ENCODE measurements at places on chromosomes 3 and 15.
A peak's percentile ranks its signal among the peaks of the same experiment; 100 is the strongest.

DNA sequence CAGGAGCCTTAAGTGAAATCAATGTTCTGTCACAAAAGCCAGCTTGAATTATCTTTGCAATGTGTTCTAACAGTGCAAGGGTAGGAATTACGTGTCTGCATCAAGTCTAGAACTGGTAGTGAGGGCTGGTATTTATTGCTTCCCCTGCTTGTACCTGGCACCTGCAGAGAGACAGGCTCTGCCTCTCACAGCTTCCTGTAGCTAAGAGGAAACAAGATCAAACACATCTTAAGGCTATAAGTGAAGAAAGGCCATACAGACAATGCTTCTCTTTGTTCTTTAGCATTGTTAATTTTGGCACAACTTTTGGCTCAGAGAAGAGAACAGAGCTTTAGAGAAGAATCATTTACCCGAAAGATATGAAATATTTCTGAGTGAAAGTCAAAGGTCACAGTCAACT is 479.9 kb downstream of the GRM7 start:
- no peak for DNase-seq

GRCh38 chr3:141493184-141493583 is 6.4 kb downstream of the RASA2 start:
- no peak for DNase-seq

DNA sequence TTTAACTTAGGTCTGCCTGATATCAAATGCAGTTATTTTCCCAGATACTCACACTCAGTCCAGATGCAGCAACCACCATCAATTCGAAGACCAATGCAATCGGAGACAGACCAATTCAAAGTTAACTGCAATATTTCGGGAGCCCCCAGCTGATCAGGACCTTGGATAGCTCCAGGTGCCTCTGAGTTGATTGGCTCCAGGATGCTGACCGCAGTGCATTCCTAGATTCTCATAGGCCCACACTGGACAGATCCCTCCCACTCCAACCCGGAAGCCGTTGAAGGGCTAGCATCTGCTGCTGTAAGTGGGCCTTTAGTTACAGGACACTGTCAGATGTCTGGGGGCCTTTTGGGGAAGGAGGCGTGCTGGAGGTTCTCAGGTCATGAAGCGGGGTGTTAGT is 89.5 kb upstream of the ATP2B2 start:
- no peak for DNase-seq

- DNase-seq, result no peak
Observed at GRCh38 chr15:37097144-37097919, 3.0 kb downstream of the MEIS2 start.

- no peak for DNase-seq
Observed at GRCh38 chr15:52290329-52290728, 5.3 kb downstream of the MYO5C start.

DNA sequence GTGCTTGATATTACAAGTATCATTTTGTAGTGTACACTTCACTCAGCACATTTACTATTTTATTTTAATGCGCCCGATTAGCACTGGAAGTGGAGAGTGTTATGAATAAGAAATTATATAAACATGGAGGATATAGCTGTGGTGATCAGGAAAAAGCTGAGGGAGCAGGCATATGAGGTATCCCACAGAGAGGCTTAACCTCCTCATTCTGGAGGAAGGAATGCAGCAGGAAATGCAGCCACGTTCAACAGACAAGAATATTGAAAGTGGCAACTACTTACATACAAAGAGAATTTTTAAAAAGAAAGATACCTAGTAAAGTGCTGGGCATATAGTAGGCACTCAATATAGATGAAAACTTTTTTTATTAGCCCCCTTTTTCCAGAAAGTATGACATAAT is 166.0 kb upstream of the SATB1 start:
- no peak for DNase-seq

GRCh38 chr3:68953816-68954444 is 21.6 kb upstream of the TAFA4 start:
- DNase-seq, result no peak

GRCh38 chr15:30992249-30992864 is 929 bp upstream of the MTMR10 start:
- no peak for DNase-seq

DNA sequence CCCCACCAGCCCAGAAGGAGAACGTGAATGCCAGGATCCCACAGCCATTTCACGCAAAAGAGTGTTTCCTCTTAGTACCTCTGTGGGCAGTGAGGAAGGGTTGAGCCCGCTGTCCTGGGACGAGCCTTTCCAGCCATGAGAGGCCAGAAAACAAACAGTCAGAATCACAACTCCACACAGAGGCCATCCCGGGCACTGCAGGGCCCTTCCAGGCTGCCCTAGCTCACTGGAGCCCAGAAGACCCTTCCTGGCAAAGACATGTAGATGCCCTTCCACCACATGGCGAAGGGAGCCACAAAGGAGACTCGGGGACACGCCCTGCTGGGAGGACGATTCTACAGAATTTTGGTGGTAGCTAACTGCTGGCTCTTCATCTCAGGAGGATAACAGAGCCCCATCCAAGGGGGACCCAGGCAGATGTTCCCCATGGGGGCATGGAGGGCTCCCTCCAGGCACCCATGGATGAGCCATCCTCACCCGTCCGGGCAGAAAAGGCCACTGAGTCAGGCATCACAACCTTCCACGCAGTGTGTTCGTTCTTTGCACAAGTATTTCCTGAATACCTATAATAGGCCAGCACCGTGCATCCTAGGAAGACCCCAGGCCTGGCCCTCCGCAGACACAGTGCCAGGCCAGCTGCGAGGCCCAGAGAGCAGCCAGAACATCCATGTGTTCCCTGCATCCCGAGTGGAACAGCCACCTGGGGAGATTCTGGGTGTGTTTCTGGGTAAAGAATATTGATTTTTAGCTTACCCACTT is 47.2 kb downstream of the SLC12A8 start:
- DNase-seq, result no peak

DNA sequence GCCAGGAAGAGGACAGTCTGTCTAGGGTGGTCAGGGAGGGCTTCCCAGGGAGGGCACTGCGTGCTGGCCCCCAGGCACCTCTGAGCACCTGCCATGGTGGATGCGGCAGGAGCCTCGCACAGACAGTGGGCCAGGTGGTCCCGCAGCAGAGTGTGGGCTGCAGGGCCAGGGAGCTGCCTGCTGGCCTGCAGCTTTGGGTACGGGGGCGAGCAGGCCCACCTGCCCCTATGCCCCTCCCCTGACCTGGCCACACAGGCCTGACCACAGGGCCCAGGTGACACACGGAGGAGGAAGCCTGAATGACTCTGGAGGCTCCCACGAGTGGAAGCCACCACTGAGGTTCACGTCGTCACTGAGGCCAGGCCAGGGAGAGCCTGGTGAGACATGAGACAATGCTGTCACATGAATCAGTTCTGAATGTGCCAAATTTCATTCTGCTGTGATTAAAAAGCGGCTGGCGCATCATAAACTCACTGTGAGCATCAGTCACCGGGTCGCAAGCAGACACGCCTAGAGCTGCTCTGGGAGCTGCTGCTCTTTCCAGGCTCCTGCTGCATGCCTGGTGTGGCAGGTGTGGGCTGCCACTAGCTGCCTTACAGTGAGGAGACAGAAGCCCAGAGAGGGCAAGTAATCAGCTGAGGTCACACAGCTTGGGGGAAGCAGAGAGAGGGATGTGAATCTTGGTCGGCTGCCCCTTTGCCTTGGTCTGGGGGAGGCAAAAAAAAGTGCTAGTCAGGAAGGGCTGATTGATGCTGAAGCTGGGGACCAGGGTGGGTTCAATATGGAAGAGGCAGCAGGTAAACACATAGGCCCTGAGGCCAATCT is 39.5 kb upstream of the IQSEC1 start:
- no peak for DNase-seq

- peak; percentile 16 for DNase-seq
Observed at GRCh38 chr3:187367561-187368103, 553 bp upstream of the RTP4 start.

DNA sequence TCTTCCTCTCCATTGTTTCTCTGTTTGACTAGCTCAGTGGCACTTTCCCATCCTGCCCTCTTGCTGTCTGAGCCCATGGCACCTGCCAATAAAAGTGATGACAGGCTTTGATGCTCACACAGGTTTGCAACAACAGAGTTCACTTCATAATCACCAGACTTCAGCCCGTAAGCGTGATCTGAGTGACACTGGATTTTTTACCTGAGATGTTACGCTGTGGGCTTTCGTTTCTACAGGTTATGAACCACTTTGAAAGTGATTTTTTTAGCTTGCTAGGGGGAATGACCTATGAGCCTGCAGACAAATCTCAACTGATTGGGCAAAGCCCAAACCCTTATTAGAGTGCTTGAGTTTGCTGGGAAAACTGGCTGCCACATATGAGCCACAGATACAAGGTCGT is 173.9 kb upstream of the ICE2 start:
- no peak for DNase-seq

- DNase-seq, result no peak
Observed at GRCh38 chr3:133838296-133838789, 32.7 kb downstream of the SRPRB start.

DNA sequence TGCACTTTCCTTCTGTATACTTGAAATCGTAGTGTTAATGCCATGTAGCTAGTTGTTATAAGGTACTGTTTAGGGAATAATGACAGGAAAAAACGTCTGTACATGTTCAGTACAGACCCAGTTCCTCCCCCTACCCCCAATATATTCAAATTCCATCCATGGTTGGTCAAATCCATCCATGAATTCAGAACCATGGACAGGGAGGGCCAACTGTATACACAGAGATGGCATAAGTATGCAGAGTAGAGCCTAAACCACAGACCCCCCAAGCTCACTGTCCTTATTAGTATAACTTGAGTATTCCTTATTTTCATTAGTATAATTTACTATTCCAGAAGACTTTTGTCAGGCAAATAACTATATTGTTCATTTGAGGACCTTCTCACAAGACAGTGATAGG is 51.2 kb upstream of the ADAMTS17 start:
- no peak for DNase-seq

DNA sequence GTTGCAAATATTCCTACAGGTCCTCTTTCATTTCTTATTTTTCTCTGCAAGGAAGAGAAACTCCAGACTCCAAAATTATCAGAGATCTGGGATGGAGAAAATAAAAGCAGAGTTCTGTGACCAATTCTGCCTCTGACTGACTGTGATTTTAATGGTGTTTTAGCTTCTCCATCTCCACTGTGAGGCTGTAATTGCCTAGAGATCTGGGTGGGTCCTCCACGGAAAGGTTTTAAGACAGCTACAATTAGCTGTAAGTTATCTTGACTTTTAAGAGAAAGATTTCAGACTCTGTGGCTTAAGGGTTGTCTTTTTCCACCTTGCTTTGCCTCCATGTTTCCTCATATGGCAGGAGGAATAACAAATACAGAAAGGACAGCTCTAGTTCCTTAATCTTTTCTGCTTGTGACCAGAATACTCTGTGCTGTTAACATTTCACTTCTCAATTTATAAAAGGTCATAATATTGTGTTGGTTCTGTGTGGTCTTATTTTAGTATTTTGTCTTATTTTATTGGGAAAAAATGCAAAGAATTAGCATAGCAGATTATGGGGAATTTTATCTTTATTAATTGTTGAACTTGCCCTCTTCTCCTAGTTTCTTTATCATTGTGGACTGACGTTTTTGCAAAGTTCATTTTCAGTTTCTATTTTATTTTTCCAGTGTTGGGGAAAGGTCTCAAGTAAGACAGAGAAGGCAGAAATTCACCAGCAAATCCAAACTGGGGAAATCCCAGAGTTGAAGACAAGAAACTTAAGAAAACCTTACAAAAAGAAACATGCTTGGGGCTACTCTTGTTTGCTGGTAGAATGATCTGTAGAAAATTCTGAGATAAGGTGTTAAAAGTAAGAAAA is 157.9 kb downstream of the RAP2B start:
- DNase-seq, result no peak

- no peak for DNase-seq
Observed at GRCh38 chr3:149247929-149248691, 26.5 kb upstream of the CP start.

- no peak for DNase-seq
Observed at GRCh38 chr3:71581457-71582035, 2.0 kb downstream of the FOXP1 start.

DNA sequence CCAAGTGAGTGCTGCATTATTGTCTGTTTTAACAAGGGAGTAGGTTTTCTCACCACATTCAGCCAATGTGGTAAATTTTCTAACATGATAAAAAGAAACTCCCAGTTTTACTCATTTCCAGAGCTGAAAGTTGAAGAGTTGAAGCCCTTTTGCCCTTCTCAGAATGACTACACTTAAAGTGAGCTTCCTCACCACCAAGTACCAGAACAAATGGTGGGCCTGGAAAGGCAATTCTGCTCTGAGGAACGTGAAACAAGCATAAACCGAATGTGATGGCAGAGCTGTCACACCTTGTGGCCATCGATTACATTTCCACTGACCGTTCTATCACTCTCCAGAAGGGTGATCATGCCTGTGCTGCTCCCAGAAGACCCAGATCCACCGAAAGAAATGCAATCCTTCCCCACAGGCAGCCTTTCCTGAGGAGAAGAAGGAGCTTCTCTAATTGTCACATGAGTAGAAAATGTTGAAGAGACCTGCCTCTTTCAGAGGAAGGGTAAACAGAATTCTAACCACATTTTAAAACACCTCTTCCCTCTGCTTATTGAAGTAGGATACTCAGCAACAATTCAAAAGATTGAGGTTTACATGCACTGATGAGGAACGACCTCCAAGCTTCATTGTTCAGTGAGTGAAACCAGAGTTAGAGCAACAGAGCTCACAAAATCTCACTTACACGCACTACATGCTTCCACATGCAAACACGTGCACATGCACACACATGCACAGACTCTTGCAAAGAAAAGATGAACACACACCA is 21.4 kb upstream of the CCR9 start:
- no peak for DNase-seq

DNA sequence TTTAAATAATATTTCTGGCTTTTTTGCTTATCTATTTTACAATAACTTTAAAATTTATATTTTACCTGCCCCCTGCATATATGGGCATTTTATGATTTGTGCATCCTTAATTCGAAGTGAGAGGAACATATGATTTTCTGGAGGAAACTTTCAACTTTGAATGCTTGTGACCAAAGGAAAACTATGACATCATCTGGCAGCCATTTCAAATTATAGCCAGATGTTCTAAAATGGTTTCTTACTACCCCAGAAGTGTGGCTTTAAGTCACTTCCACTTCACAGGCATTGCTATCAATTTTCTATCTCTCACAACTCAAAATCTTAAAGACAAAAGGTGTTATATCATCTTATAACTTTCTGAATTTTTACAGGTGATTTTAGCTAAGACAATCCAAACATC is 508.8 kb downstream of the RBMS3 start:
- no peak for DNase-seq

DNA sequence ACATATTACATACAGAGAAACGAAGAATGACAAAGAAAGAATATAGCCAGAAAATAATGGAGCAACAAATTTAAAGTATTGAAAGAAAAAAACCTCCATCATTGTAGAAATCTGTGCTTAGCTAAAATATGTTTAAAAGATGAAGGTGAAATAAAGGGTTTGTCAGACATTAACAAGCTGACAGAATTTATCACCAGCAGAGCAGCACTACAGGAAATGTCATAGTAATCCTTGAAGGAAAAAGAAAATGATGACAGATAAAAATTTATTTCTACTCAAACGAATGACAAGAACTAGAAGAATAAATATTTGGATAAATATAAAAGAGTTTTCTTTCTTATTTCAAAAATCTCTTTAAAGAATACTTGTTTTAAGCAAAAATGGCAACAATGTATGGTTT is 40.6 kb upstream of the OTOL1 start:
- no peak for DNase-seq

- DNase-seq, result no peak
Observed at GRCh38 chr3:5301651-5302297, 114.3 kb downstream of the EDEM1 start.

All from activated CD4-positive, alpha-beta T cell treated with anti-CD3 and anti-CD28 coated beads for 1 hour (primary cell).